NCI-H2081 treated with DMSO at 0.1 percent for 48 hours (cell line): ENCODE measurements at places on chromosomes 4 and X.

GRCh38 chrX:10471418-10471817 lies 149.0 kb downstream of the MID1 start:
- DNase-seq = no peak

DNA sequence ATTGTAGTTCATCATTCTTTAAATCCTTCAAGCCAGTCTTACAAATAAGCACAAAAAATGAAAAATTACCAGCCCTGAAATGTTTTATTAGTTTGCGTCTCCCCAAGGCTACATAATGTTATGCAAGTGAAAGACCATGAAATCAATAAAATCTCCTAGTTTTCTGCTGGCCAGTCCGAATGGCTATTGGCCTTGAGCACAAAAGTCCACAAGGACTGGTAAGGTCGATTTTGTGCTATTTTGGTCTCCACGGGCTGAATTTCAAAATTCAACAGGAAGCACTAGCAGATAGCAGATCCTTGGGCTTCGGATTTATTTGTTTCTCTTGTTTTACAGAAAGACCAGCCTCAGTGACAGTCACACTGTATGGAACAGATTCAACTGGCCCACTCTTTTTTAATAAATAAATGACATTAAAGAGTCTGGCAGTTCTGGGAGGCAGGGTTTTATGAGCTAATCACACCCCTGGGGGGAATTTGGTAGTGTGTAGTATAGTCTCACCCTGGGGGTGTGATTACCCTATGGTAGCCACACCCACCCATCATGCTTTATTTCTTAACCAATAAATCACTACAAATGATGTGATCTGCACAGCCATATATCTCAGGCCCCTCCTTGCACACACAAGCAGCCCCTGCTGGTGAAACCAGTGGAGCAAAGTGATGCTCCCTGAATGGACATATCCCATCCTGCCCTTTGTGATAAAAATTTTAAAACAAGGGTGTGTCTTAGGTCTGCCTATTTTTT lies 51.1 kb upstream of the TMEM33 start:
- DNase-seq = no peak

DNA sequence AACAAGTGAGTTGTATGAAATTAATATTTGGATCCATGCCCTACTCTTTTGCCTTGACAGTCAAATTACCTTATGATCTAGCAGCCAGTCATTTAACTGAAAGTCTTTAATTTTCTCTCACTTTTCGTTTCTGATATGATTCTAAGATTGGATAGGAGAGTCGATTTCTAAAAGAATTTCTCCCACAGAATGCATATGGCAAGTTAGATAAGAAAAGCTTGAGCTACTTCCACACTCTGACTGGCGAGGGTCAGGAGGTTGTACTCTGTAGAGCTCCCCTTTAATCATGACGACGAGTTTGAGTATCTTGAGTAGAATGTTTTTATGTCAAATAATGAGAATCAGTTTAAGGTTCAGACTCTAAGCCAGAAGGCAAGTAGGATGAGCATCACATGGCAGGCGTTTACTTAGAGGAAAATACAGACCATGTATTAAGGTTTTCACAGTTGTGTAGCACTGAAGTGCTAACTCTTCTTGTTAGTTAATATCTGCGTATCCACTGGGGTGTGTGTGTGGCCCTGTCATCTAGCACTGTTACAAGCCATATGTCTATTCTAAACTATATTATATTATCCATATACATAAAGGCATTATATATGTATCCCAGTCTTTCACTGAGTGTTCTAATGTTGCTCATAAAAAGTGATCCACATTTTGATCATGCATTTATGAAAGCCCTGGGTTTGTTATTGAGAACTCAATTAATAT lies 37.8 kb downstream of the LRP2BP start:
- no peak for DNase-seq

GRCh38 chr4:174222266-174222872 lies 61.1 kb downstream of the FBXO8 start:
- DNase-seq = no peak

- no peak for DNase-seq
Observed at GRCh38 chr4:52199574-52200338, 148.7 kb downstream of the SPATA18 start.

GRCh38 chr4:7410446-7410845 lies 24.3 kb downstream of the PSAPL1 start:
- no peak for DNase-seq

DNA sequence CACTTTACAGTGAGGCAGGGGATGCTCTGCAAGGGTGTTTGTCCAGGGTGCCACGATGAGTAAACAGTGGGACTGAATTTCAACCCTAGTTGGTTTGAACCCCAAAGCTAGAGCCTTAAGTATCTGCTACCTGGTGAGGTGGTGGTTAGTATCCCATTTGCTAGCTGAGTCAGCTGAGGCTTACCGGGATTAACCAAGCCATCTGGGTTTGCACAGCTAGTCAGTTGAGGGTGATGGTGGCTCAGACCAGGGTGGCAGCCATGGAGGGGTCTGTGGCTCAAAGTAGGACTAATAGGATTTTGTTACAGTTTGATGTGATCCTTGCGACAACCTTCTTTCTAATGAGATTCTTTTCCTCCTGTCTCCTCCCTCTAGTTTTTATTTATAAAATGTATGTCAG lies 1.9 kb downstream of the EVC start:
- no peak for DNase-seq

- DNase-seq = no peak
Observed at GRCh38 chrX:154030266-154030665, 10.6 kb upstream of the IRAK1 start.

DNA sequence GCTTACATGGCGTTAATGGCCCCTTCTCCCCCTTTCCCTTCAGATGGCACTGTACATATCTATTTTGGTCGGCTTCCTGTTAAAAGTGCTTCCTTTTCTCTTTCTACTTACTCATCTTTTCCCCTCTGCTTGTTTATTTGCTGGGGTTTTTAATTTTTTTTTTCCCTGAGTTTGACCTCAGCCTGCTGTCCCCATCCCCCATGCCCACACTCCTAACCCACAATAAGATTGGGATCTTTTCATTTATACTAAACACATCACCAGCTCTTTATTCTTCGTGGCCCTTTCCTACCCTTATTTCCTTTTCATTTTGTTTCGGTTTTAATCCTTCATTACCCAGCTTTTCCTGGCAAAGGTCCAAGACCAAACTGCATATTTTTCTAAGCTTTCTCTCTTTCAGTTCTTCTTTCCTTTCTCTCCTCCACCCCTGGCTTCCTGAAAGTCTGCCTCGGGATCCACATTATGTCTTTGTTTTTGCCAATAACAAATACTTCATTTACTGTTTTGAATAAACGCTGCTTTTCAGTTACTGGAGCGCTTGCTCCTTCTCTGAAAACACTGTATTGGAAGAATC lies 152.0 kb upstream of the USP9X start:
- DNase-seq = no peak

- no peak for DNase-seq
Observed at GRCh38 chr4:10201381-10202223, 85.0 kb upstream of the WDR1 start.

DNA sequence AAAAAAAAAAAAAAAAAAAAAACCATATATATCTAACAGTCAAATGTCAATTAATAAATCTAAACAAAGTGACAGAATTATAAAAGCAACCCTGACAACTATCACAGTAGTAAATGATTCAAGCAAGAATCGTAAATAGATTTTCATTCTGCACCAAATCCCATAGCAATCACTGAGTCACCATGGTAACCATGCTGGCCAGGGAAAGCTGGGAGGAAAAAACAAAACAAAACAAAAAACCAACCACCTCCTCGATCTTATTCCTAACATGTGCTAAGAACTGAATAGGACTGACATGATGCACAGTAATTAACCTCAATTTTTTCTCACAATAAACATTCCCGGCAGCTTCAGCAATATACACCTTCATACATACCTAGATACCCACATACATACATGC lies 30.6 kb upstream of the RAB40A start:
- DNase-seq = no peak

GRCh38 chr4:165208741-165209388 lies 1.5 kb downstream of the KLHL2 start:
- DNase-seq = peak; percentile 14

GRCh38 chrX:103729015-103729414 lies 18.3 kb downstream of the TMEM31 start:
- DNase-seq = no peak

DNA sequence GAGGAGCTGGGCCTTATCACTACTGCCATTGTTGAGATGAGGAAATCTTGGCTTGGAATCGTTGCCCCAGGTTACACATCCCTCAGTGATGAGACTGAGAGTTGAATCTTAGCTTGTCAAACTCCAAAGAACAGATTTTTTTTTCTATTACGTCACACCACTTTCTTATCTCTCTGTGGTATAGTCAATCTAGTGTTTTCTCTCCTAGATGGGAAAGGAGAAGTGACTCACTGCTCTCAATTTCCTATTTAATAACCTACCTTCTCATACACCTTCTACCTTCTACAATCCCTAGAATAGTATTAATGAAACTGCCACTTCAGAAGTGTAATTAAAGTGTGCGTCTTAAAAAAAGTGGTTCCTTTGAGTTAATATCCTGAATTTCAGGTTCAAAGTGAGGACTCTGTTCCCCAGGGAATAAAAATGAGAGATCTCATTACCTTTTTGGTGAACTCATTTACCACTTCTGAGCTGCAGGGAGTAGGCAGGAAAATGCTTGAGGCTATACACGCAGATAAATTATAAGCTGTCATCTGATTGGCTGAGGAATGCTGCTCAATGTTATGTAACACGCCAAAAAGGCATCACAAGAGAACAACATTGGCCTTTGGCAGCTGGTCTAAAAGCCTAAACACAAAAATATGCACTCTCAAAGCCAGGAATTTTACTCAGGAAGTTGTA lies 59.3 kb downstream of the MAD2L1 start:
- no peak for DNase-seq

GRCh38 chr4:637536-638280 lies 12.3 kb downstream of the PDE6B start:
- no peak for DNase-seq

- no peak for DNase-seq
Observed at GRCh38 chr4:125283707-125284279, 31.0 kb upstream of the FAT4 start.

DNA sequence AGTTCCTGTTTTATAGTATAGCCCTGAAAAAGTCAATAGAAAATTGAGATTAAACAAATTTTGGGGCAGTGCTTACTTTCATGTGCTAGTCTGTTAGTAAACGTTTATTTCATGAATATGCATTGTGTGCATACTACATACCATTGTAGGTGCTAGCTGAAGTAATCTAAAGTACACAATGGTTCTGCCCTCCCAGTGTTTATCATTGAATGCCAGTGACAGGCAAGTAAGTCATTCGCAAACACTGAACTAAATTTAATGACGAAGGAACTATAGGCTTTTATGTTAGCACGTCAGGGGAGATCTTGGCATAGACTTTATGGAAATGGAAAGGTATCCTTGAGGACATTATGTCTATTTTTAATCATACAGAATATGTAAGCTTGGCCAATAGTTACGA lies 426.9 kb upstream of the EPHA5 start:
- peak; percentile 85 for DNase-seq

DNA sequence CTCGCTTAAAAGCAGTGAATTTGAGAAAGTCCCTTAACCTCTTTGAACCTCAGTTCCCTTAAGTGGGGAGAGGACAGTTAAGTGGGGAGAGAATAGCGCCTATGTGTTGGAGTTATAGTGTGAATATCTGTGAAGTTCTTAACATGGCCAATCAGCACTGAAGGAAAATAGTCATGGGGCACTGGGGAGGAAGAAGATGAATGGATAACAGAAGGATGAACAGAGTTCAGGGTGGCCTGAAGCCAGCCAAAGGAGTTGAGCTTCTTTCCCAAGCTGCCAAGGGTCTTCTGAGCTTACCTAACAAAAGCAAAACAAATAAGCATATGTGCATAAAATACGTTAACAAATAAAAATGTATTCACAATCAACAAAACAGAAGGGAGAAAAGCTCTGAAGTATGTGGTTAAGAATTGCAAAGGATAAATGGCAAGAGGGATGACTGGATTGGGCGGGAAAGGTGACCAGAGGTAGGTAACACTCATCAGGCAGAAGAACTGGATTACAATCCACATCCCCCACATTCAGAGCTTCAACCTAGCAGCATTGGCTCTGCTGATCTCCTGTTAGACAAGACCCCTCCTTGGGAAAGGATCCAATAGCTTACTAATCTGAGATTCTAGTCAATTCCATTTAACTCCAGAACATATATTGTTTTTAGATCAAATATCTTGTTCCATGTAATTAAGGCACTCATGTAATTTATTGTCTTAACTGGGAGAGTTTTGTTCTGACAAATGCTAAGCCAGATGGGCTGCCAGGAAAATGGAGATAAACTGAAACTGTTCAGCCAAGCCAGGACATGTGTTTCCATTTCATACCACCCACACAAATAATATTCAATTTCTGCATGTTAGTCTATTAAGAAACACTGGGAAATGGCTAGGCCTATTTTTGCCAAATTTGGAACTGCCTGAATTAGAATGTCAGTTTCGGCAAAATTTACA lies 221.2 kb downstream of the LDB2 start:
- DNase-seq = no peak

- DNase-seq = no peak
Observed at GRCh38 chr4:31807036-31807435, 1086.9 kb downstream of the PCDH7 start.

GRCh38 chrX:41761169-41761568 lies 37.2 kb downstream of the GPR82 start:
- DNase-seq = no peak

DNA sequence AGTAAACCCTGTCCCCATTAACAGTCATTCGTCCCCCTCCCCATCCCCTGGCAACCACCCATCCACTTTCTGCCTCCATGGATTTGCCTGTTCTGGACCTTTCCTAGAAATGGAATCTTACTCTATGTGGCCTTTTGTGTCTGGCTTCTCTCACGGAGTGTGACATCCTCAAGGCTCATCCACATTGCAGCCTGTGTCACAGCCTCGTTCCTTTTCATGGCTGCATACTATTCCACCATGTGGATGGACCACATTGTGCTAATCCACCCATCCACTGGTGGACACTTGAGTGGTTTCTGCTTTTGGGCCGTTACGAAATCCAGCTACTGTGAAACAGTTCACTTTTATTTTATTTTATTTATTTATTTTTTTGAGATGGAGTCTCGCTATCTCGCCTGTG lies 8.1 kb upstream of the PPP2R3B start:
- no peak for DNase-seq

- no peak for DNase-seq
Observed at GRCh38 chr4:140027101-140027500, 126.9 kb downstream of the MAML3 start.

DNA sequence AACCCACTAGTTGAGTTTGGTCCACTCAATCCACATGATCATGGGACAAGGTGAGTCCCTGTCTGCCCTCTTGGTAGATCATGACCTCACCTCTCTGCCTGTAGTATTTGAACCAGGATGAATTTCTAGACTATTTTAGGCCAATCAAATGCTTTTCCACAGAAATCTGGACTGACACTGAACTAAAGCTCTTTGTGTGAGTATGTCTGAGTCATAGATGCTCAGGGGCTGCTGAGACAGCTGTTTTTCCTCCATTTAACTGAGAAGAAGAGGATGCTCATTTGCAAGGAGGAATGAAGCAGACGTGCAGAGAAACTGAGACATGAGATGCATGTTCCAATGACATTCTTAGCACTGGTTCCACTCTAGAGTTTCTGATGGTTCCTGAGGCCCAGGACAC lies 77.3 kb upstream of the TMEM47 start:
- DNase-seq = no peak
